ENCODE measurements at places on chromosomes 6 and 20.

- no peak for DNase-seq
Measured at GRCh38 chr6:105714846-105715245, 312.0 kb upstream of the PREP start.

DNA sequence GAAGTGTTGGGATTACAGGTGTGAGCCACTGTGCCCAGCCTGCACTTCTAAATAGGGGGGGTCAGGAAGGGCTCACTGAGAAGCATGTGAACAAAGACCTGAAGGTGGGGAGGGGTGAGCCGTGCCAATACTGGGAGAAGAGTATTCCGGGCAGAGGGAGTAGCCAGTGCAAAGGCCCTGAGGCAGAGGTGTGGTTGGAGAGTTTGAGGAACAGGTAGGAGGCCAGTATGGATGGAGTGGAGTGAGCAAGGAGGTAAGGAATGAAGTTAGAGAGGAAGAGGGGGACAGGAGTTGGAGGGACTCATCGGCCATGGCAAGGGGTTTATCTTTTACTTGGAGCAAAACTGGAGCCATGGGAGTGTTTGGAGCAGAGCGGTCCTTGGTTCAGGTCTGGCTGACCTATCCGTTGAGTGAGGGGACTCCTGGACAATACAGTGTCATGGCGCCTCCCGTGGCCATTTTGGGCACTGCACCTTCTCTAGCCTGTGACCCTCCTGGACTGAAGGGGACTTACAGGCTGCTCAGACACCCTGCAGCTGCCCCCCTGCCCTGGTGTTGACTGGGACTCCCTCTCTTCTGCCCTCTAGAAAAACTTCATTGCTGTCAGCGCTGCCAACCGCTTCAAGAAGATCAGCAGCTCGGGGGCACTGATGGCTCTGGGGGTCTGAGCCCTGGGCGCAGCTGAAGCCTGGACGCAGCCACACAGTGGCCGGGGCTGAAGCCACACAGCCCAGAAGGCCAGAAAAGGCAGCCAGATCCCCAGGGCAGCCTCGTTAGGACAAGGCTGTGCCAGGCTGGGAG, 12.1 kb downstream of the FOXS1 start:
- DNase-seq = peak; percentile 74

DNA sequence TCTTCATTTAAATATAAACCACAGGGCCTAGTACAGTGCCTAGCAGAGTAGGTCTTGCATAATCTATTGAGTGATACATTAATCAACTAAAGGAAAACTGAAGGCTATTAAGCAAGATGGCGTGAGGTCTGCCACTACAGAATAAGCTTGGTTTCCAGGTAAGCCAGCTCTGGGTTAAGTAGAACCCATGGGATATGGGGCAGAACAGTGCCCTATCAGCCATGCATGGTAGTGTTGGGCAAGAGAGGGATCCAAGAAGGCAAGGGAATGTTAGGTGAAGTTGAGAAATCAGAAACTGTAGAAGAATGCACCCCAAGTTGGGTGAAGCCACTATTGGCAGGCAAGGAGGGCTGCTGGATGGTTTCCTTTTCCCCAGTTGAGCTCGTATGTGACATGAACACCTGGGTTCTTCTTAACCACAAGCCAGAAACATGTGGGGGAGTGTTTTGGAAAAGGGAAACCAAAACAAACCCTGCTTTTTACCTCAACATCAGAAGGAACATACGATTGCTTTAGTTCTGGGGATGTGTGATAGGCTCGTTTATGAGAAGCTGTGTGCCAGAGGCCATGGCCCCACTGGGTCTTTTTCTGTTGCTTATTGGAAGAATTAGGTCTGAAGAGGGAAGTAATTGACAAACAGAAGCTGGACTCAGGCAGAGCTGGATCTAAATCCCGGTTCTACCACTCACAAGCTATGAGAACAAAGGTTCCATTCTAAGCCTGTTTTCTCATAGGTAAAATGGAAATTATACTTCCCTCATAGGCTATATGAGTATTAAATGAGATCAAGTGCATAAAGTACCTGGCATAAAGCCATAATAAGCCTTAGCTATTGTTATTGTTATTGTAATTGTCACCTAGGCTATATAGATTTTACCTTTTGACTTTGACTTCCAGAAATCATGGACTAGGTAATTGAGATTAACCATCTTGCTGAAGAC, 33.5 kb downstream of the NEDD9 start:
- DNase-seq = no peak

DNA sequence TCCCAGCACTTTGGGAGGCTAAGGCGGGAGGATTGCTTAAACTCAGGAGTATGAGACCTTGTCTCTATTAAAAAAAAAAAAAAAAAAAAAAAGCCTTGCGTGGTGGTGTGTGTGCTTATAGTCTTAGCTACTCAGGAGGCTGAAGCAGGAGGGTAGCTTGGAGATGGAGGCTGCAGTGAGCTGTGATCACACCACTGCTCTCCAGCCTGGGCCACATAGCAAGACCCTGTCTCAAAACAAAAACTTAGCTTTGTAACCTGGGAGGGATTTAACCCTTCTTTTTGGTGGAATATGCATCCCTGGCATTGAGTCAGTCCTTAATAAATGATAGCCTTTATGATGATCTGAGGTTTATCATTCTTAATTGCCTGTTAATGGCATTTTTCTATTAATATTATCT, 12.8 kb downstream of the ASXL1 start:
- no peak for DNase-seq

DNA sequence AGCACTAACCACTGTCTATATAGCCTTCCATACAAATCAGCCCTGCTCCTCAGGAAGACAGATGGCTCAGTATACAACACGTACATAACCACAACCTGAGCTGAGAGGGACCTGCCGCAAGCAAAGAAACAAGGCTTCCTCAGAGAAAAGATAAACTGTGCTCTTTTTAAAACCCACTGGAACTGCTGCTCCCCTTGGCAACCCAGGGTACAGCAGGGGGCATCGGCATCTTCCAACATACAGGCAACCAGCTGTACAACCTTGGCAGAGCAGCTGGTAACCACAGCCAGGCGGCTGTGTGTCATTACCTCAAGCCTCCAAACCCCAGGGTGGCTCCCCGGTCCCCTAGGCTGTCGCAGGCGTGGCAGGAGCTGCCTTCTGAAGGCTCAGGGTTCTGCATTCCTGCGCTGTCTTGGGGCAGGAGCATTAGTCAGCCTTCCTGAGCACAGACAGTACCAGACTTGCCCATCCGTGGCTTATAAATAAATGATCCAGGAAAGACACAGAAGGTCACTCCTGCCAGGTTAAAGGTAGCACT, 249.5 kb downstream of the ADGRG6 start:
- DNase-seq = no peak

DNA sequence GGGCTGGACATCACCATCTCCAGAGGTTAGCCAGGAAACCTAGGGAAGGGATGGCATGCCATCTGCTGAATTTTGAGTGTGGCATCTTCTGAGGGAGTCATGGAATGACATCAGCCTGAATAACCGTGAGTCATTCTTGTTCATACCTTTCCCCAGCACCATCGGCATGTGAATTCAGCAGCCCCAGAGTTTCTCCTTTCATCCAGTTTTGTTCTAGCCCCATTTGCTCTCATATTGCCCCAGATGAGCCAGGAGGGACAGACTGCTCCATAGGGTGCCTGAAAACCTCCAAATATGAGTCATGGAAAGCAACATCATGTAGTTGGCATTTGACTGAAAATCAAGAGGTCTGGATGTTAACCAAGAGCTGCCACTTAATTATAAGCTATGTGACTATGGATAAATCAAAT, 219.2 kb upstream of the SGK1 start:
- no peak for DNase-seq

DNA sequence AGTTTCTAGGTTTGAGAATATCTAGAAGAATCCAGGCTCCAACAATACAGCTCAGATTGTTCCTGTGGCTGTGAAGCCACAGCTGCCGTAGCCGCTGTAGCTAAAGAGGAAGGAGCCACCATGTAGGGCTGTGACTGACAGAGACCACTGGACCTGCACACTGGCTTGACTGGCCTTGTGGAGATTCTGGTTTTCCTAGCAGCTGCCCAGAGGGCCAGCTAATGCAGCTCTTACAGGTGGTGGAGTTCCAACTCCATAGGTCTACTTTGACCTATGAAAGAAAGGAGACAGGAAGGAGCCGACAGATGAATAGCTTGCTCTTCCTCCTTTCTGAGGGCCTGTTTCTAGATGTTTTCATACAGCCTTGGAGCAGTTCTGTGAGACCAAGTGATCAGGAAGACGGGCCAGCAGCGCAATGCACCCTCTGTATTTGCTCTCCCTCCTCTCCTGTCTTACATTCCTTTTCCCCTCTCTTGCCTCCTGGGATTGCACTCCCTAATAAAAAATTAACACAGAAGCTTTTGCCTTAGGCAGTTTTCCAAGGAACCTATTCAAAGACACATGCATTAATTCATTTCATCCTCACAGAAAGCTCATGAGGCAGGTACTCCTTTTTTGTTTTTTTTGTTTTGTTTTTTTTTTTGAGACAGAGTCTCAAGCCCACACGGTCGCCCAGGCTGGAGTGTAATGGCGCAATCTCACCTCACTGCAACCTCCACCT, 51.8 kb upstream of the MYB start:
- DNase-seq = no peak

- DNase-seq = no peak
Measured at GRCh38 chr6:119449331-119450156, 100.0 kb upstream of the MAN1A1 start.

DNA sequence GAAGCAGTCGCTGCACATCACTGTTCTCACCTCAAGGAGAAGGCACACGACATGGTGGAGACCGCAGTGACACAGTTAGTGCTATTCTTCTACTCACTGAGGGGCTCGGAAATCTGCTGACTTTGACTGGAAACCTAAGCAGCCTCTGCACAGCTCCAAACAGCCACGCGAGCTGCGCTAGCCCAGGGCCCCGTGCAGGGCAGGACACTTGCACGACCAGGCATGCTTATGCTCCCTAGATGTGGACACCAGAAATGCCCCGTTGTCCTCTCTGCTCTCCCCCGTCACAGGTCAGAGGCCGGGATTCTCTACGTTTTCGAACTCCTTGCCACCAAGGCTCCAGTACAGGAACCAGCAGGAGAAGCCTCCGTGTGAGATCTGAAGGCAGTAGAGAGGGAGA, 201.1 kb downstream of the WDR27 start:
- no peak for DNase-seq

DNA sequence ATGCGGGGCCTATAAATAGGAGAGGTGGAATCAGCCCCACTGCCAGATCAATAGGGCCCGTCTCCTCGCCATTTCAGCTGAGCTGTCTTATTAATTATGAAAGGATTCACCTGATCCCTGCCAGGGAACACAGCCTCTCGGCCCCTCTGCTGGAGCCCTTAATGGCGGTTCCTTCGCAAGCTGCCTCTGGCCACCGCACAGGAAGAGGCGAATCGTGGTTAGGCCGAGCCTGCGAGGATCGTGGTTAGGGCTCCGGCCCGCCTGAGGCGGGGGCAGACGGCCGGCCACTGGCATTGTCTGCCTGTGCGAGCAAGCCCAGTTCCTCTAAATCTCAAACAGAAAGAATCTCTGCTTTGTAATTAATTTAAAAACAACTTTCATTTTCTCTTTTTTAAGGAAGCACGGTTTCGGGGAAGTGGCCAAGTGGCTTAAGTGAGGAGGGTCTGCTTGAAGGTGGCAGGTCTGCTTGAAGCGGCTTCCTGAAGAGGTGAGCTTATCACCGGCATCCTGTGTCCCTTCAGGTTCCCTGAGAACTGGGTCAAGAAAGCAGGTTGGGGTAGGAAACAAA, 9.2 kb downstream of the NRN1 start:
- DNase-seq = no peak

DNA sequence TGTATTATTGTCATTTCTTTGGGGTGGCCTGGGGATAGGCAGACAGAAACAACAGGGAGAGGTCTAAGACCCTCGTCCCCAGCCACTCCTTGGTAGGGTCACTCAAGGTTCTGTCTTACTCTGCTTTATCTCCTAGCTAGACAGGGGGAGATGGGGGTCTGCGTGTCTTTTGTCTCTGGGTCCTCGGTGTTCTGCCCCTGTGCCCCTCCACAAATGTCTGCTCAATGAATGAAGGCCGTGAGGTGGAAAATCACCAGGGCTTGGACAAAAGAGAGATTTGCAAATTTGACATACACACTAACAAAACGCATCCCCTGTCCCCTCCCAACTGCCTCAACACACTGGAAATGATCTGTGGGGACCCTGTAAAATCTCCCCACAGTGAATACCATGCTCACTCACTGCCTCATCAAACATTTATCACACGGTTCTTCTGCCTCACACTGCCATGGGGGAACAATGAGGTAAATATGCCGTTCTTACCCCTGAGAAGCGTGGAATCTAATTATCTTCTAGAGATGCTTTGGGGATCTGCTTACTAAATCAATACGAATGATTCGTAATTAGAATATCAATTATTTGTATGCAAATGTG, 13.2 kb upstream of the VAPB start:
- DNase-seq = no peak

GRCh38 chr20:25077610-25078169, 4.3 kb downstream of the VSX1 start:
- peak; percentile 41 for DNase-seq
